ENCODE measurements at places on chromosomes 13 and 19. TPM values are rescaled to one million over a fixed set of nuclear protein-coding genes. Genes with fewer than 3 reads are reported as not detected.

Gene UBA52
- 272 TPM for total RNA-seq

DNA sequence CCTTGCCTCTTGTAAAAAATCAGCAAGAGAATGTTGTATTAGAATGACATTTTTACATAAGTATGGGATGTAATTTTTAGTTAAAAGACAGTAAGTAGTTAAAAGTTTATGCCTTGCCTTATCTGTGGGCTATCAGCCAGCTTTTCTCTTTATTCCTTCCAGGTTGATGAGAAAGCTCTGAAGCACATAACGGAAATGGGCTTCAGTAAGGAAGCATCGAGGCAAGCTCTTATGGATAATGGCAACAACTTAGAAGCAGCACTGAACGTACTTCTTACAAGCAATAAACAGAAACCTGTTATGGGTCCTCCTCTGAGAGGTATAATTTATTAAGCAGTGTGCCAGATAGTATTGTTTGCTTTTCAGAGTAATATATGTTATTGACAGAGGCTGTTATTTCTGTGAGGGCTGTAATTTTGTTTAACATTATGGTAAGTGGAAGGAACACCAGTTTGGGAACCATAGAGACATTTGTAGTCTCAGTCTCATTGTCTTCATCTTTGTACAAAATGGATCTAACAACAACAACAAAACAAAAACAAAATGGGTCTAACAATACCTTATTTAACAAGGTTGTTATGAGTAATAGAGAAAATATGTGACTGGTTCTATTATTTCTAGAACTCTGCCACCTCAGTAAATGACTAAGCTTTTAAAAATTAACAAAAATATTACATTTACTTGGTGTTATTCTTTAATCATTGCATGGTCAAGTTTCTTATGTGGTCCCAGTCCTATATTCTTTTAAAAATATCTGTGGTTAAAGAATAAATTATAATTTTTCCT, 112.8 kb downstream of the TDRD3 start:
- no peak for DNase-seq

GRCh38 chr19:12890787-12891552, at the start of gene GCDH:
Gene GCDH (plus strand): TSS chr19:12891160. CDS start chr19:12891305, 145 bp downstream.
- peak; percentile 99 for DNase-seq

- DNase-seq = no peak
Measured at GRCh38 chr13:53759016-53759415, 730.4 kb downstream of the OLFM4 start.

- no peak for DNase-seq
Measured at GRCh38 chr13:92136449-92137155, 738.2 kb downstream of the GPC5 start.

DNA sequence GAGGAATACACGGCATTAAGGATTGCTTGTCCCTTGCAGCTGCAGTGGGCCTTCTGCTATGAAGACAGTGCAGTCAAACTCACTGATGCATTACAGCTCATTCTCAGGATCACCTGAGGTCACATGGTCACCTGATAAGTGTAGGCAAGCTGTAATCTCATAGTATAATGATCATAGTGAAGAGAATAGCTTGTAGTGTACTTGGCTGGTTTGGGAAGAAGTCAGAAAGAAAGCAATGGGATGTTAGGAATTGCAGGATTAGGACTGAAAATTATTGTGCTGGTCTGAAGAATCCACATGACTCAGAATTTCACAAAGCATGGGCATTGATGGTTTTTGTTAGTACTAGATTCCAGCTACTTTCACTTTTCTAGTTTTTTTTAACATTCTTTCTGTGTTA, 76.7 kb downstream of the MBNL2 start:
- no peak for DNase-seq
